ENCODE measurements at places on chromosomes 11 and 22.

GRCh38 chr11:121841487-121842191 lies 274.4 kb downstream of the BLID start:
- no peak for DNase-seq

- DNase-seq = no peak
These were observed 76.5 kb downstream of the DHCR7 start for GRCh38 chr11:71371674-71372069.

DNA sequence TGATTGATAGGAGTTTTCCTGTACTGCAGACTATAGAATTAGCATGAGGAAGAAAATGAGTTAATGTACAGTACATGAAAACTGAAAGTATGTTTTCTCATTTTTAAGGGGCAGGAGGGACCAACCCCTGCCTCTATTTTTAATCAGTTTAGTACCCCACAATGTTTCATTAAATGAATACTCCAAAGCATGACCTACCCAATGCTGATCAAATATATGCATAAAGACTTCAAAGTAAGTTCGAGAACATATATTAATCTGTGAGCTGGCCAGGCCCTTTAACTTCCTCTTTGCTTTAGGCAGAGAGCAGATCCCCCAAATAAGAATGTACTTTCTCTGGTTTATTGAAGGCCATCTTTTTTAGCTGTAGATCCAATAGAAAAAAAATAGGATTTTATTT lies 161.0 kb downstream of the FCHSD2 start:
- no peak for DNase-seq

- no peak for DNase-seq
These were observed 10.5 kb upstream of the LDLRAD3 start for GRCh38 chr11:35933320-35933871.

- no peak for DNase-seq
These were observed 947.3 kb upstream of the TENM4 start for GRCh38 chr11:80388130-80388529.

GRCh38 chr11:115439385-115439784 lies 64.8 kb downstream of the CADM1 start:
- no peak for DNase-seq

DNA sequence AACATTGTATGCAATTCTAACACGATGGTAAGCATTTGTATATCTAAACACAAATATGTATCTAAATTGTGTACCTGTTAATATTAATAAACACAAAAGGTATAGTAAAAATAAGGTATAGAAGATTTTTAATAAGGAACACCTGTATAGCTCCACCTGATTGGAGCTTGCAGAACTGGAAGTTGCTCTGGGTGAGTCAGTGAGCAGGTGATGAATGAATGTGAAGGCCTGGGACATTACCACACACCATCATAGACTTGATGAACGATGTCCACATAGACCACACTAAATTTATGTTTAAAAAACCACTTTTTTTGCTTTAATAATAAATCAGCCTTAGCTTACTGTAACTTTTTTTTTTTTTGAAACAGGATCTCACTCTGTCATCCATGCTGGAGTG lies 97.6 kb upstream of the CLMP start:
- no peak for DNase-seq

DNA sequence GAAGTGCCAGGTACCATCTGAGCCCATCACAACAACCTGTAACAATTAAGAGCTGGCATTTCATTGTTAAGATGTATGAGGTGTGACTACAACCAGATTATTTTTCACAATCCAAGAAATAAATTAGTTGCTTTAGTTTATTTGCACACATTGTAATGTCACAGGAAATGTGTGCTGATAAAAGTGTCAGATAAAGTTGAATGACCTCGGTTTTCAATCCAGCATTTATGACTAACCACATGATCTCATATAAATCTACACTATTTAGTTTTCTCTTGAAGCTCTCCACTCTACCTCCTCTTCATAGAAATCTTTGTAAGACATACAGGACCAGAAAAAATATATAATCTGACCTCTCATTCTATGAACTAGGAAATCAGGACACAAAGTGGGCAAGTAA lies 166.2 kb downstream of the PGR start:
- no peak for DNase-seq

DNA sequence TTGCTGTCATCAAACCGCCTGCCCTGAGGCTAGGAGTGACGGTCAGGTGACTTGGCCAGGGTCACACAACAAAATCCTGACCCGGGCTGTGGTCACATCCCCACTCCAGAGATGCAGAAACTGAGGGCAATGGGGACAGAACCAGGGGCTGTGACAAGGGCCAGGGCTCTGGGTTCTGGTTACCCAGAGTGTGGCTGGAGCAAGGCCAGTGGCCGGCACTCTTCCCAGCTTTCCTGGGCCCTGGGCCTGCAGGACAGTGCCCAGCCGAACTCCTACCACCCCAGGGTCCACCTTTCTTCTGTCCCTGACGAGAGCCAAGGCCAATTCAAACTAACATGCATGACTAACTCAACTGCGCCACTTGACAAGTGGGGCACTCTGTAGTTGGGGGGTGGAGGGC lies 35.9 kb downstream of the ARVCF start:
- DNase-seq = no peak

DNA sequence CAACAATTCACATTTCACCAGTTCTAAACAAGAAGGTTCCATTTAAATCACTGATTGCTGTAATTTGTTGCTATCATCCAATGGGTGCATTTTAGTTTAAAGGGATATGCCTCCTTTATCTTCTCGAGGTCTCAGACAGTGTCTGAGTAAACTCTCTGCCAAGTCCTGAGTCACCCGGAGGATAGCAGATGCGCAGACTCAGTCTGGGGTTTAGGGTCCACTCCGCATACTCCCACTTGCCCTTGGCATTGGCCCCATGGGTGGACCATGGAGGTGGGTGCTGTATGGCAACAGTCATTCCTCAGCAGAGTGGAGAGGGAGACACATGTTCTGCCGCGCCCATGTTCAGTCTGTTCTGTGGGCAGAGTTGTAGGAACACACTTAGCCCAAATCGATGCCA lies 65.4 kb upstream of the CRTAM start:
- DNase-seq = no peak

DNA sequence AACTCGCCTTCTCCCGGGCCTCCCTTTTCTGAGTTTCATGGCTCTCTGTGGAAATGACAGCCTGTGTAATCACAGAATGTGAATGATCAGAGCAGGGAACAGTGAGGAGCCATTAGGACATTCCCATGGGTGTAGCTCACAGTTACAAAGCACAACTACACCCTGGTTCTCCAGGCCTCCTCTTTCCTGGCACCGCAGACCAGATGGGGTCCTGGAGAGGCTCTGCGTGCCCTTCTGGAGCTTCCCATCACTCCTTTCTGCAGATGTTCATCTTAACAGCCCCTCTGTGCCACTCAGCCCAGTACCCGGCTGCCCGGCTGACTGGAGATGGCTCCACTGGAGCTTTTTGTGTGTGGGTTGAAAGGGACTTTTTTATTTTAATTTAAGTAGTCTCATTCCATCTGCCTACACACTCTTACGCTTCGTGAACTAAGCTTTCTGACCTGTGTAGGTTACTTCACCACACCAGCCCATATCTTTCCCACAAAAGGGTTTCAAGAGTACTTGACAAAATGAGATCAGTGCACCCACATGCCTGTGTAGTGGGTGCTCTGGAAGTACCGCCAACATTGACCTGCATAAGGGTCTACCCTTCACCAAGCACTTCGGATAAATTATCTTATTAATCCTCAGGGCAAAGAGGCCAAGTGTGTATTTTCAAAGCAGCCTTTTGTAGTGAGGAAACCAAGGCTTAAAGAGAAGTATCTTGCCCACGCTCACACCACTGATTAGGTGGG lies 29.8 kb downstream of the SREBF2 start:
- DNase-seq = no peak

DNA sequence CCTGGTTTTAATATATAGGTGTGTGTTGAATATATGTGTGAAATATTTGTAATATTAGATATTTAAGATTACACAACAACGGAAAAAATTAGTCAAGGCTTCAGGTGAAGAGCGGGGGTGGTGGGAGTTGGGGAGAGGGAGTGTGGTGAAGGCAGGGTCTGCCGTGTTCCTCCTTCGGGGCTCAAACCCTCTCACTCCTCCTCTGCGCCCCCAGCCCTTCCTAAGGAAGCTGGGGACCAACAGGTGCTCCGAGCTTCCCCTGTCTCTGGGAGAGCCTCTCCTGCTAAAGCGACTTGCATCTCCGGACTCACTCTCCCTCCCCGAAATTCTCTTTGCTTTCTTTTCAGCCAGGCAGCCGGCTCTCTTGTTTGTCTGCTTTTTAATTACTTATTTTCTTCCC lies 960 bp upstream of the CADM1 start:
- DNase-seq = no peak

DNA sequence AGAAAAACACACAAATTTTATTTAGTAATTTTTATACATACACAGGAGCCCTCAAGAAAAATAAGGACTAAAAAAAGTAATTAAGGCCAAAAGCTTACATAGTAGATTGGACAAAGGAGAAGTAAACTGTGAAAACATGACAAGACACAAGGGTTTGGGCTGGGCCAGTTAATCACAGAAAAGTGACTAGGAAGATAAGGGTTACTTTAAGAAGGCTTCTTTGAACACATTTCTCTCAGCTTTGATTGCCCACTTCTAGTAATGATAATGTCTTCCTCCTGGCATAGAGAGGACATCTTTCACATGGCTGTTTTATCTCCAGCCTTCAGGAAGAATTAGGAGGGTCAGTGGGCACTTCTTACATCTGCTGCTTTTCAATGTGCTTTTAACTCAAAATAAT lies 3.4 kb downstream of the RNF141 start:
- DNase-seq = no peak

GRCh38 chr22:38108561-38109319 lies 1.7 kb downstream of the BAIAP2L2 start:
- peak; percentile 54 for DNase-seq

DNA sequence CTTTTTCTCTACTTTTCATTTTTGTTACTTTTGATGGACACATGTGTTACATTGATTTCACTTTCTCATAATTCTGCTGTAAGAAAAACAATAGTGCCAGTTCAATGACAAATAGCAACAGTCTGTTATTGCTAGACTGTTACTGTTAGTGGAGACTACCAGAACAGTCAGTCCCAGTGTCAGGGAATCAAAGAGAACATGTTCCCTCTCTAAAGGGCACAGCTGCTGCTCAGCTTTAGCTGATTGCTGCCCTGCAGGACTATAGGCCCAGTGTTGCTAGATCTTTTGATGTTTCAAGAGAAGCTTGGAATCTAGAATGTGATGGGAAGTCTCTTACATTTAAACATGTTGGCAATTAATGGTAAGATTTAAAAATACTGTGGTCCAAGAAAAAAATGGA lies 3.4 kb downstream of the BIRC3 start:
- no peak for DNase-seq

GRCh38 chr11:109229682-109230081 lies 192.3 kb upstream of the C11orf87 start:
- no peak for DNase-seq

GRCh38 chr22:30948930-30949342 lies 19.6 kb downstream of the MORC2 start:
- DNase-seq = no peak

- no peak for DNase-seq
These were observed 33.0 kb downstream of the SAMM50 start for GRCh38 chr22:43988116-43988820.

- DNase-seq = no peak
These were observed 13.9 kb downstream of the STX3 start for GRCh38 chr11:59769111-59769510.

DNA sequence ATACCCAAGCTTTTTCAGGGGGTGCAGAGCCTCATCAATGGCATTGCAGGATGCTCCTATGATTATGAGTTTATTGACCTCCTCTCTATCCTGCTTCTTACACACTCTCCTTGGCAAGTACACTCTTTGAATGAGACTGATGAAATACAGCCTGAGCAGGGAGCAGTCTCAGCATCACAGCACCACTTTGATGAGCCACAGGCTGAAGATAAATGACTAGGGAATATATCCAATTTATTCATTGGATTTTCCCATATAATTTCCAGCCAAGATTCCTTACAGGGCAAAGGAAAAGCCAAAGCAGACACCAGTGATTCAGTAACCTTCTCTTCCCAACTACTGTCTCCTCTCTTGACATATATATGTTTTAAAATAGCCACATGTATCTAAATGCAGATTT lies 79.2 kb downstream of the CASP12 start:
- no peak for DNase-seq

DNA sequence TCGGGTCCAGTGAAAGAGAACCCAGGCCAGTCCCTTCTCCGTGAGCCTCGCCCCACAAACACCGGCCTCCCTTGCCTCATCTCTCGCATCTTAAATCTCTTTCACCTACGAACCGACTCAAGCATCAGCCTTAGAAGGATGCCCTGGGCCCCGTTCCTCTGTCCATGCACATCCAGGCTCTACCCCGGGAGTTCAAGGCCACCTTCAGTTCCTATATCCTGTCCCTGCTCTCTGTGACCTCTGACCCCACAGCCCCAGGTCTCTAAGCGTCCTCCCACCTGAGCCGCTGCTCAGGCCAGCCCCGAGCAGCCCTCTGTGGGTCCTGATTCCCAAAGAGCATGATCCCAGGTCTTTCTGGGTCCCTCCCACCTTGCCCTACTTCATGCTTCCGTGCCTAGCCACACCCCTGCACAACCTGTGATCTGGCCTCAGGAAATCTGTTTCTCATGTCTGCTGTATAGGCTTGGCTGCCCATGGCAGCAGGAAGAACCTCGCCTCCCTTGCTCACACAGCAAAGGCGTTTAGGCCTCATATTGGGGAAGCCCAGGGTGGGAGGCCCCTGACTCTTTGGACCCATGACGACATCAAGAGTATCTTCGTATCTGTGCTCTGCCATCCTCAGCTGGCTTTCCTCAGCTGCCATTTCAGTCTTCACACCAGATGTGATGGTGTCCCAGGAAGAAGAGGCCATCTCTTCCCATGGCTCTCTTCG lies 77.5 kb upstream of the SEPTIN5 start:
- DNase-seq = no peak

DNA sequence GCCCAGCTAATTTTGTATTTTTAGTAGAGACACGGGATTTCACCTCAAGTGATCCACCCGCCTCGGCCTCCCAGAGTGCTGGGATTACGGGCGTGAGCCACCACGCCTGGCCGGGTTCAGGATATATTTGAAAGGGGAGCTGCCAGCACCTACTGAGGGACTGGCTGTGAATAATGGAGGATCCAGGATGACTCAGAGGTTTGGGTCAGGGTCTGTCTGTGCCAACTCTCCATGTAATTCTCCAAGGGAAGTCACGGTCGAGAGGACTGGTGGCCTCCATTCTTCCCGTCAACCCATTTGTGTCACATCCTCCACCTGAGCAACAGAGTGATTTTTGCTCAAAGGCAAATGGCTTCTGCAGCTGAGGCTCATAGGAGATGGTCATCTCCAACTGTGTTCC lies 3.6 kb upstream of the ARRB1 start:
- no peak for DNase-seq

DNA sequence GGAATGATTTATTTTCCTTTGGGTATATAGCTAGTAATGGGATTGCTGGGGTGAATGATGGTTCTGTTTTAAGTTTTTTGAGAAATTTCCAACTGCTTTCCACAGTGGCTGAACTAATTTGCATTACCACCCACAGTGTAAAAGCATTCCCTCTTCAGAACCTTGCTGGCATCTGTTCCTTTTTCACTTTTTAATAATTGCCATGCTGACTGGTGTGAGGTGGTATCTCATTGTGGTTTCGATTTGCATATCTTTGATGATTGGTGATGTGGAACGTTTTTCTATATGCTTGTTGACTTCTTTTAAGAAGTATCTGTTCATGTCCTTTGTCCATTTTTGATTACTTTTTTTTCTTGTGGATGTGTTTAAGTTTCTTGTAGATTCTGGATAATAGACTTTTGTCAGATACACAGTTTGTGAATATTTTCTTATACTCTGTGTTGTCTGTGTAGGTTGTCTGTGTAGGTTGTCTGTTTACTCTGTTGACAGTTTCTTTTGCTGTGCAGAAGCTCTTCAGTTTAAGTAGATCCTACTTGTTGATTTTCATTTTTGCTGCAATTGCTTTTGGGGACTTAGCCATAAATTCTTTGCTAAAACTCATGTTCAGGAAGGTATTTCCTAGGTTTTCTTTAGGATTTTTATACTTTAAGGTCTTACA lies 291.8 kb upstream of the DDI1 start:
- DNase-seq = no peak
